ENCODE measurements at places on chromosomes 12 and 14.

- no peak for DNase-seq
These were observed 923.5 kb downstream of the BCL11B start for GRCh38 chr14:98348505-98348904.

DNA sequence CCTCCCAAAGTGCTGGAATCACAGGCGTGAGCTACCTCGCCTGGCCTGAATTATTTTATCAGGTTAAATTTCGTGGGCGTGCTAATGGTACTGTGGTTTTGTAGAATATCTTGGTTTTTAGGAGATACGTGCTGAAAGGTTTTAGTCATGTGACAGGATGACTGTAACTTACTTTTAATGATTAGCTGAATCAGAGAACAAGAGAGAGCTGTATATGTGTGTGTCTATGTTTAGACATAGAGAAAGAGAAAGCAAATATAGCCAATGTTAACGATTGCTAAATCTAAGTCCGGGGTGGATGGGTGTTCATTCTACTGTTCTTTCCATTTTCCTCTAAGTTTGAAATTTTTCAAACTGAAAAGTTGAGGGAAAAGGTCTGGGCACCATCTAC, 9.2 kb upstream of the PNMA1 start:
- DNase-seq = no peak

DNA sequence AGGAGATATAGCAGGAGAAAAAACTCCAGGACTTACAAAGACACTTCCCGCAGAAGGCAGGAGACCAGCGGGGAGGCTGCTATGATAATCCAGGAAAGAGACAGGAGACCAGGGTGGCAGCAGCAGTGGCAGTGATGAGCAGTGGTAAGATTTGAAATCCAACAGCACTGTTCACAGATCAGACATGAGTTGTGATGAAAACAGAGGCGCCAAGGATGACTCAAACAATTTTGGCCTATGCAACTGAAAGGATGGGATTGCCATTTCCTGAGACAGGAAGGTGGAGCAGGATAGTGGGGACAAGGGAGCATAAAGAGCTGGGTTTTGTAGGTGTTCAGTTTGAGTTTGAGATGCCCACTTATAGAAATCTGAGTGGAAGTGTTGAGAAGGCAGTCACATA, 108.6 kb upstream of the DYRK2 start:
- DNase-seq = no peak

GRCh38 chr12:105393587-105393986, 63.1 kb downstream of the C12orf75 start:
- no peak for DNase-seq
